ENCODE measurements at places on chromosomes 4 and X. TPM values are rescaled to one million over a fixed set of nuclear protein-coding genes. Genes with fewer than 3 reads are reported as not detected.

The CENPVL2 gene
- not detected for total RNA-seq

DNA sequence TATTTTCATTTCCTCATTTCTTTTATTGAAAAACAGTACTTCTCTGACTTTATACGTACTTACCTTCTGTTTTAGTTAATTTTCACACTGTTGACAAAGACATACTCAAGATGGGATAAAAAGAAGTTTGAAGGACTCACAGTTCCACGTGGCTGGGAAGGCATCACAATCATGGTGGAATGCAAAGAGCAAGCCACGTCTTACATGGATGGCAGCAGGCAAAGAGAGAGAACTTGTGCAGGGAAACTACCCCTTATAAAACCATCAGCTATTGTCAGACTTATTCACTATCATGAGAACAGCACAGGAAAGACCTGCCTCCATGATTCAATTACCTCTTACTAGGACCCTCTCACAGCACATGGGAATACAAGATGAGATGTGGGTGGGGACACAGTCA is 20.7 kb upstream of the UGT2B15 start:
- H3K4me1 ChIP-seq, result no peaks in the 10 kb centered on the region
- no peak overlapping the region for H3K4me3 ChIP-seq
- no peak for DNase-seq
- no peaks in the 10 kb centered on the region for H3K27me3 ChIP-seq
- no peaks in the 10 kb centered on the region for H3K36me3 ChIP-seq

The PDGFC gene
- not detected for total RNA-seq

The ERCC6L gene
- 11.3 TPM for total RNA-seq

GRCh38 chrX:20507901-20508620 is 241.4 kb upstream of the RPS6KA3 start:
- no peaks in the 10 kb centered on the region for H3K36me3 ChIP-seq
- no peak overlapping the region for H3K27ac ChIP-seq
- peaks cover 2% of the 10 kb centered on the region for H3K27me3 ChIP-seq
- H3K4me3 ChIP-seq, result no peak overlapping the region
- no peak for DNase-seq
